H7 (cell line): ENCODE measurements at places on chromosomes 1 and 21. TPM values are rescaled to one million over a fixed set of nuclear protein-coding genes. Genes with fewer than 3 reads are reported as not detected.

The CENPL gene
- 32.8 and 33.1 TPM in 2 replicates for total RNA-seq

The PAFAH2 gene
- total RNA-seq = 11.1 and 13.0 TPM in 2 replicates

The MYOG gene
- total RNA-seq = not detected in 2 replicates

DNA sequence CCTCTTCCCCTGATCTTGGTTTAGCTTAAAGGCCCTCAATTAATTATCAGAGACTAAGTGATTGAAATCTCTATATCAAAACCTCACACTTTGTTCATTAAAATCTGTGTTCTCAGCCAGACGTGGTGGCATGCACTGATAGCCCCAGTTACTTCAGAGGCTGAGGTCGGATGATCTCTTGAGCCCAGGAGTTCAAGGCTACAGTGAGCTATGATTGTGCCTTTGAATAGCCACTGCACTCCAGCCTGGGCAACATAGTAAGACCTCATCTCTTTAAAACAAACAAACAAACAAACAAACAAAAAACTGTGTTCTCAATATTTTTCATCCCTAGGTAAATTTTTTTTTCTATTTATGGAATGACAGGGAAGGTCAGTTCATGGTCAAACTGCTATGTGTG is 18.7 kb downstream of the TRMT13 start:
- DNase-seq = no peak

GRCh38 chr1:33317946-33318345 is 3.0 kb downstream of the A3GALT2 start:
- no peak for DNase-seq

GRCh38 chr1:81998165-81998564 is 197.4 kb downstream of the ADGRL2 start:
- no peak for DNase-seq

DNA sequence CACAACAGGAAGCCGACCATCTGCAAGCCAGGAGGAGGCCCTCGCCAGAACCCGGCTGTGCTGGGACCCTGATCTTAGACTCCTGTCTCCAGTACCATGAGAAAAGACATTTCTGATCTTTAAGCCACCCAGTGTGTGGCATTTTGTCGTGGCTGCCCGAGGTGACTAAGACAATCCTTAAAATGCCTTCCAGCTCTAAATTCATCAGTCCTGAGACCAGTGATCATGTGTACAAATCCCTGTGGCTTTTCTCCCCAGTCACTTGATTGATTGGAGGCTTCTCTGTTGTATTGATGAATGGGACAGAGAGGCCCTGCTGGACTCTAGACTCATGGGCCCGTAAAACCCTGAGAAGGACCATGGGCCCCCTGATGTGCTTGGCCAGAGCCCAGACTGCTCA is 36.1 kb downstream of the B3GALT5 start:
- DNase-seq = no peak

DNA sequence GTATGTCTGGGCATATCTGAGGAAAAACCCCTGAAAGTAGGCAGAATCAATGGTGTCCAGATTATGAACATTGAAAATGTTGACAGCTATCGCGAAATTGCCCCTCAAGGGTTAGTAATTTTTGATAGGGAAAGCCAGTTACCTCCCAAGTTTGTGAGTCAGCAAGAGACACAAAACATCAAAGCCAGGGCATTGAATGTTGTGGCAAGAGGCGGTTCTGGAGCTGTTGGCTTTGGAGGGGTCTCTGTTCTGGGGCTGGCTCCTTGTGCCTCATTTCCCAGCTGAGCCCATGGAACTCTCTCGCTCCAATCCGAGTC is 10.6 kb upstream of the S100A11 start:
- DNase-seq = no peak

DNA sequence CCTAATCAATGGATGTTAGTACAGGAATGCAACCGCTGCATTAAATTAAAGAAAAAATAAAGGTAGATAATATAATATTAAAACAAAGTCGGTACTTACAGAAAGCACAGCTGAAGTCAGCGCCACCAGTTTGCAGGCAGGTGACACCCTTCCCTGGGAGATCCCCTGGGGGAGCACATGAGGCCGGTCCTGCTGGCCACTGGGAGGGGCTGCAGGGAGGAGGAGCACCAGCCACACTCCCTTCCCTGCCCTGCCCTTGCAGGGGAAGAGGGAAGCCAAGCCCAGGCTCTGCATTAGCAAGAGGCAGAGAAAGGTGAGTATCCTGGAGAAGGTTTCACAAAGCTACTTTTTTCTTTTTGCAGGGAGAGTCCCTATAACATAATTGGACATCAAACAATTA is 507.0 kb downstream of the AJAP1 start:
- DNase-seq = peak; percentile 75

DNA sequence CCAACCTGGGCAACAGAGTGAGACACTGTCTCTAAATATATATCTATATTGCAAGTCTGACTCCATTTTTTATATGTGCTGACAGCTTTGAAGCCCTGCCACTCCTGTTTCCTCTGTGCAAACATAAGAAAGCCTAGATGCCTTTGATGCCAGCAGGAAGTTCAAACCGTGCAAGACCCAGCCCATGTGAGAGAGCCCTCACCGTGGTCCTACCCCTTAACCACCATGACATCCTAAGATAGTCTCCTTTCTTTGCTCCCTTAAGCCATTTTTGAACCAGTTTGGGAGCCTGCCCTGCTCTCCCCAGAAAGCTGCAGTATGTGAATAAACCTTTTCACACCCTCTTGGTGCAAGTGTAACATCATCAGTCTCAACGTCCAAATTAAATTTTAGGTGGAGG is 3.7 kb upstream of the DIPK1A start:
- no peak for DNase-seq

DNA sequence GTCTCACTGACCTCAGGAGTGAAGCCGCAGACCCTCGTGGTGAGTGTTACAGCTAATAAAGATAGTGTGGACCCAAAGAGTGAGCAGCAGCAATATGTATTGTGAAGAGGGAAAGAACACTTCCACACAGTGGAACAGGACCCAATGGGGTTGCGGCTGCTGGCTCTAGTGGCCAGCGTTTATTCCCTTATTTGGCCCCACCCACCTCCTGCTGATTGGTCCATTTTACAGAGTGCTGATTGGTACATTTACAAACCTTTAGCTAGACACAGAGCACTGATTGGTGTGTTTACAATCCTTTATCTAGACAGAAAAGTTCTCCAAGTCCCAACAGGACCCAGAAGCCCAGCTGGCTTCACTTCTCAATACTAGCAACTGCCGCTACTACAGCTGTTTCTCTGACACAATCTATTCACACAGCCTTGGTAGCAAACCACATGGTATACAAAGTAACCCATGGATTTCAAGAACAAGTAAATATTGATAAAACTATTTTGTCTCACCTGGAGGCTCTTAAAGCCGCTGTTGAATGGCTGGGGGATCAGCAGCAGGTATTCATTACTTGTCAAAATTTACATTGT is 25.3 kb upstream of the ITLN1 start:
- DNase-seq = no peak

DNA sequence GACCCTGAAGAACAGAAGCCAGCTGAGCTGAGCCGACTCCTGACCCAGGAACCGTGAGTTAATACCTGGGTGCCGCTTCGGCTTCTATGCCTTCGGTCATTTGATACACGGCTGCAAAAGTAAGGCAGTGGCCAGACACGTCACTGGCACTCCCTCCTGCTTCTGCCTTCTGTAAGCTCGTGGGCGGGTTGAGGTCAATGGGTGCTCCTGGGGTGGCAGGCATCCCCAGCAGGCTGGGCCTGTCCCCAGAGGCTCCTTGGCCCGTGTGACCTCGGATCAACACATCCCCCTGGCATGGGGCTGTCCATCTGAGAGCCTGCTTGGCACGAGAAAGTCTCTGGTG is 35.7 kb upstream of the COL6A1 start:
- peak; percentile 41 for DNase-seq
